ENCODE measurements at places on chromosomes 16 and 17.

GRCh38 chr16:7423434-7424044, 90.9 kb downstream of the RBFOX1 start:
- no peak for DNase-seq

DNA sequence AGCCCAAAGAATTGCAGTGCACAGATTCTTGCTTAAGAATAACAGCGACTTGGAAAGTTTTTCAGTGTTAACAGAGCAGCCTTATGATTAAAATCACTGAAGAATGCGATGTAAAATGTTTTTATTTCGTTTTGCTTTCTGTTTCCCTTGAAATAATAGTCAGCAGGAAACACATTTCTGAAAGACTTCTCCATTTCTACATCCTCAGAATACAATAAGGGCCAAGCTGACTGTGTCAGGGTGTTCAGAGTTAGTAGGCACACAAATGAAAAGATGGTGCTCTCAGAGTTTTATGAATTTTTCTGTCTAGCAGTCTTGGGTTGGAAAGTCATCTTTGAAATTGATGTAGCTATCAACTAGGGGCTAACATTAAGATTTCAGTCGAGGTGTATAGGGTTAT, 582.9 kb upstream of the RBFOX1 start:
- no peak for DNase-seq

DNA sequence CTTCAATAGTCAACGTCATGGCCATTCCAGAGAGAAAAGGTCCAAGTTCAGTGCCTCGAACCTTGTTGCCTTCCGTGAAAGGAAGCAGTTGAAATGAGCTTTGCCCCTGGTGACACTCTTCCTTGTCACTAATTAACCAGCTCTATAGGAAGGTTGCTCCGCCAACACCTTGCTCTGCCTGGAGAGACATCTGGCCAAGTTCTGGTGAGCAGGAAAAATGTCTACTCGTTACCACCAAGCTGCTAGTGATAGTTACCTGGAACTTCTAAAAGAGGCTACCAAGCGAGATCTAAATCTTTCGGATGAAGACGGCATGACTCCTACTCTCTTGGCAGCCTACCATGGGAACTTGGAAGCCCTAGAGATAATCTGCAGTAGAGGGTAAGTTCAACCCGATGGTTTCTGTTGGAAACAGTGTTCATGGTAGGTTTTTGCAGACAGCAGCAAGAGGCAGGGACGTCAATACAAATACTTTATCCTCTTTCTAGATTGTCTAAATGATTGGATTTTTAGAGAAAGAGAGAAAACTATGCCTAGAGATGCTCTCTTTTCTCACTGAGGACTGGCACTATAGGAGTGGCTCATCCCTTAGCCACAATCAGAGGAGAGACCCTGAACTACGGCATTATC, at the start of gene ANKS4B:
Gene ANKS4B (plus strand): TSS at position 179 of the 630 bp plus-strand sequence. CDS start 39 bp downstream, at position 218.
- DNase-seq = no peak

- DNase-seq = no peak
Observed at GRCh38 chr17:33396818-33397217, 103.7 kb upstream of the ASIC2 start.

DNA sequence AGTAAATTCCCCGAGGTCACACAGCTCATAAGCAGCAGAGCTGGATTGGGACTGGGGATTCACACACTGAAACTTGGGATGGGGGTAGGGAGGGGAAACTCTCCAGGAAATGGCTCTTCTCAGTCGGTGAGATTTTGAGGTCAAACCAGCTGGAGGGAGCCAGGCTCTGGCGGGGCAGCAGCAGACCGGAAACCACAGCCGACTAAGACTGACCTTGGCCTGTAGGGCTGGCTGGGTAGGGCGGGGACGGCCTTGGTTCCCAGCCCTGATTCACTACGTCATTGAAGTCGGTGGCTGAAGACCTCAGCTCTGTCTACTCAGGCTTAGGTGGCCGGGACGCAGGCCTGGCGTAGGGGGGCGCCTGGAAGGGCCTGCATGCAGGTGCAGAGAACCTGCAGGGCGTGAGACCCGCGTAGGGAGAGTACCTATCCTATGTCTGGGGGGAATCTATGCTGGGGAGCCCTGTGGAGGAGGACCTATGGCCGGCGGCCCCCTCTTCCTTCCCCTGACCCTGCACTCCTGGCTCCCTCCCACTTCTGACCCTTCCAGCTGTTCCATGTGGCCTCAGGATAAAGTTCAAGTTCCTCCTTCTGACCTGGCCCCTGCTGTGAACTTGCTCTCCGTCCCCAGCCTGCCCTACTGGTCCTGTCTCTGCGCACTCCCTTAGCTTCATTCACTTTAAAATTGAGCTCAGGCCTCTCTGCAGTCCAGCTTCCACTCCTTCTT, 11.9 kb upstream of the SLC4A1 start:
- peak; percentile 7 for DNase-seq

DNA sequence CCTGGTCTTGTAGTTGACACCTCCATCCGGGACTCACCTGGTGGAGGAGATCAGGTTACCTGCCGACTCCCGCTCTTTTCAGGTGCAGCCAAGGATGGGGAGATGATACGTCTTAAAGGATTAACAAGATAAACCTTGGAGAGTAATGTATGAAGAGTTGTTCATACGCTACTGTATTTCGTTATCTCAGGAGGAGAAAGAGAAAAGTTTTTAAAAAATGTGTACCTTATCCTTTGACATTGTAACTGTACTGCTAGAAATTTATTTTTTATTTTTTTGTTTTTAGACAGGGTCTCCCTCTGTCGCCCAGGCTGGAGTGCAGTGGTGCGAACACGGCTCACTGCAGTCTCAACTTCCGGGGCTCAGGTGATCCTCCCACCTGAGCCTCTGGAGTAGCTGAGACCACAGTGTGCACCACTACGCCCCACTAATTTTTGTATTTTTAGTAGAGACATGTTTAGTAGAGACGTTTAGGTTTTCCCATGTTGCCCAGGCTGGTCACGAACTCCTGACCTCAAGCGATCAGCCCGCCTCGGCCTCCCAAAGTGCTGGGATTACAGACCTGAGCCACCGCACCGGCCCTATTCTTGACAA, 764 bp upstream of the SMURF2 start:
- DNase-seq = no peak
